CD8-positive, alpha-beta memory T cell (primary cell): ENCODE measurements at places on chromosomes 12 and 14. TPM values are rescaled to one million over a fixed set of nuclear protein-coding genes. Genes with fewer than 3 reads are reported as not detected.
A peak's percentile ranks its signal among the peaks of the same experiment; 100 is the strongest.

The RPL10L gene
- not detected for polyA plus RNA-seq

GRCh38 chr12:64390275-64390851 is at the start of gene C12orf56:
Gene C12orf56, minus strand, starts transcription at chr12:64390758. Its CDS starts 193 bp downstream, at chr12:64390565.
- DNase-seq, result no peak

DNA sequence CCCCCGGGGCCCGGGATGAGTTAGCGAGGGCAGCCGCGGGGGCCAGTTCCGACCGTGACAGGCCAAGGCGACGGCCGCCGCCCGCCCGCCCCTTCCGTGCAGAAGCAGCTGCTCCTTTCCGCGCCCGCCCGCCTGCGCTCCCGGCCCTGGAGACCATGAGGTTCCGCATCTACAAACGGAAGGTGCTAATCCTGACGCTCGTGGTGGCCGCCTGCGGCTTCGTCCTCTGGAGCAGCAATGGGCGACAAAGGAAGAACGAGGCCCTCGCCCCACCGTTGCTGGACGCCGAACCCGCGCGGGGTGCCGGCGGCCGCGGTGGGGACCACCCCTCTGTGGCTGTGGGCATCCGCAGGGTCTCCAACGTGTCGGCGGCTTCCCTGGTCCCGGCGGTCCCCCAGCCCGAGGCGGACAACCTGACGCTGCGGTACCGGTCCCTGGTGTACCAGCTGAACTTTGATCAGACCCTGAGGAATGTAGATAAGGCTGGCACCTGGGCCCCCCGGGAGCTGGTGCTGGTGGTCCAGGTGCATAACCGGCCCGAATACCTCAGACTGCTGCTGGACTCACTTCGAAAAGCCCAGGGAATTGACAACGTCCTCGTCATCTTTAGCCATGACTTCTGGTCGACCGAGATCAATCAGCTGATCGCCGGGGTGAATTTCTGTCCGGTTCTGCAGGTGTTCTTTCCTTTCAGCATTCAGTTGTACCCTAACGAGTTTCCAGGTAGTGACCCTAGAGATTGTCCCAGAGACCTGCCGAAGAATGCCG is 699 bp downstream of the MGAT2 start:
- peak; percentile 75 for DNase-seq

The CNTN1 gene
- polyA plus RNA-seq, result not detected

The ACVR1B gene
- 1.3 TPM for polyA plus RNA-seq
